ENCODE measurements at places on chromosomes 7 and 10.

DNA sequence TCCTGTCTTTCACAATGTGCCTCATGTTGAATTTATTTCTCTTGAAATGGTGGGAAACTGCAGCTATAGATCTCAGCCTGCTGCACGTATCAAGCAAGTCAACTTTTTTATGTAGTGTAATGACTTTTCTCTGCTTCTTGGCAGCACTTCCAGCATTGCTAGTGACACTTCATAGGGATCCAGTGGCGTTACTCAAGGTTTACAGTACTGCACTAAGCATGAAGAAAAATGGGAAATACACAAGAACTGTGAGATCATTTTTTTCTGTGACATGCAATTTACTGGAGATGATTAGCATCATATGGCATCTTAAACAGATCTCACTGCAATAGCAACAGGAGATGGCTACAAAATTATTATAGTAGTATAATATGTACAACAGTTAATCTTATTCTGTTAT lies 90.9 kb downstream of the POLR1F start:
- DNase-seq = no peak

GRCh38 chr10:93063977-93064660 lies 3.5 kb downstream of the CYP26C1 start:
- no peak for DNase-seq

GRCh38 chr10:77290528-77291155 lies 347.0 kb downstream of the KCNMA1 start:
- peak; percentile 88 for DNase-seq

DNA sequence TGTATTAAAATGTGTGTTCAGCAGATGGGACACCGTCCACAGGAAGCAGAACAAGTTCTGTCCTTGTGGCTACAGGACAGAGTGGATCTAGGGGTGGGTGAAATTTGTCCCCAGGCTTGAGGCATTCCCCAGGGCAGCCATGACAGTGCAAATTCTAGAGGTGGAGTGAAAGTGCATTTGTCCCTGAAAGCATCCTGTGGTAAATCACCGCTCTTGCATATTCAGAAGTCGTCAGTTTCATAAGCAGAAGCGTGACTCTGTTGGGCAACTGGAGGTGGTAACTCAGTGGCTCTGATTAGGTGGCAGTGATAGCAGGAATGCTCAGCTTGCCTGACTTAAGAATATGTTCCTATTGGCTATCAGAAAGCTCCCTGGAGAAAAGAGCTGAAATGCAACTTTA lies 96.6 kb downstream of the SNX10 start:
- no peak for DNase-seq

GRCh38 chr10:19651549-19651948 lies 164.7 kb upstream of the PLXDC2 start:
- peak; percentile 59 for DNase-seq

GRCh38 chr7:146176860-146177259 lies 60.3 kb downstream of the CNTNAP2 start:
- no peak for DNase-seq

DNA sequence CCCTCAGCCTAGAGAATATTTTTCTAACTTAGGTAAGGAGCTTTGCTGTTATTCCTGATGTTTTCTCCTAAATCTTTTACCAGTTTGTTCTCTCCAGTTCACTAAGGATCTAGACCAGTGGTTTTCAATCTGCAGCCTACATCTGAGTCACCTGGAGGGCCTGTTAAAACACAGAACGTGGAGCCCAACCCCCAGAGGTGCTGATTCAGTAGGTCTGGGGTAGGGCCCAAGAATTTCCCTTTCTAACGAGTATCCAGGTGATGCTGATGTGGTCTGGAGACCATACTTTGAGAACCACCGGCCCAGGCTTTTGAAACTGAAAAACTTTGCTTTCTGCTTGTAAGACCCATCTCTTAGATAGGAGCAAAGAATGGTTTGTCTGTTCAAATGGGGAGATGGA lies 51.2 kb upstream of the KMT2E start:
- DNase-seq = no peak

DNA sequence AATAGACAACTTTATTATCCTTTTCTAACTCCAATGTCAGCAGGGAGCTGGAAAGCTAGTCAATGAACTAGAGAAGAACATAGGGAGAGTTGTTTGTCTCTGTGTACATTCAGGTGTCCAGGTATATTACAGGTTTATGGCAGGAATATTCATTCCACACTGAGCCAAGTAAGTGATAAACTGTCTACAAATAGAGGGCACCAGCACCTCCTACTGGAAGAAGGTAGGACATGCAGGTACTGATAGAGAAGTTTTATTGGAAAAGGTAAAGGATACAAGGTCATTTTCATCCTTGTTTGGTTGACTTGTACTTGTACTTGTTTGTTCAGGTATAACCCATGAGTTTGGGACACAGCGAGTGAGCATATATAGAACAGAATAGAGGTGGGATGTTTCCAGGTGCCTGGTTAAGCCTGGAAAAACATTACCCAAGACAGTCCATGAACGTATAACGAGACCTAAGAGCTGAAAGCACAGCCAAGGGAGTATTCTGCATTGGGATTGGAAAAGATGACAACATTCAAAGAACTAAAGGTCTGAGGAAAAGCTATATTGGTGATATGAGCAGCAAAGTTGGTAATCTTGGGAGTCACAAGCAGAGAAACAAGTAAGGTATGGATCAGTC lies 61.4 kb upstream of the PPP1R3C start:
- peak; percentile 54 for DNase-seq

DNA sequence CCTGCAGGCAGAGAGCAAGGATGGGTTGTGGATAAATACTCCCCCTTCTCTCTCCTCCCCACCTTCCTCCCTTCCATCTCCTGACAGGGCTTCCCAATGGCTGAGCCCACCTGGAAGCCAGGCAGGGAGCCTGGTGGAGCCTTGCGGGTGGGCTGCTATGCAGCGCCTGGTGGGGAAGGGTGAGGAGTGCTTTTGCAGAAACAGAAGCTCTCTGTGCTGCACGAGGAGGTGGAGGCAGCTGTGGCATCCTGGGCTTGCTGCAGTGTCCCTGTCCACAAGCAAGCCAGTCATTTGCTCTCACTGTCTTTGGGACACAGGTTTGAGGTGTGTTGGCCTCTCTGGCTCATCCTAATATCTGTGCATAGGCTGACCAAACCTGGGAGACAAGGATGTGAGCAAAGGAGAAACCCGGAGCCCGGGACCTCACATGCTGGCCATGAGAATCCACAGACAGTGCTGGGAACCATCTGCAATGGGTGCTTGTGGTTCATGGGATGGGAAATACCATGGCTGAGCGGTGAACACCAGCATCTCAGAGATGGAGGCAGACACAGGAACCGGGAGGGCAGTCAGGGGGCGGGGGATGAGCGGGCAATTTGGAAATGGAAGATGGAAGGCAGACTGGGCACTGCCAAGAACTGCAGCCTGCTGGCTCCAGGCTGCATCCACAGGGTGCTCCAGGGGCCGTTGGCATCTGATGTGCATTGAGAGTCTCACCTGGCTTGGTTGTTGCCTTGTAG lies 364.2 kb downstream of the GLRX3 start:
- DNase-seq = no peak

GRCh38 chr7:102320181-102320580 lies 33.5 kb downstream of the SH2B2 start:
- peak; percentile 1 for DNase-seq

GRCh38 chr10:37700886-37701780 lies 156.3 kb downstream of the ZNF248 start:
- DNase-seq = no peak

DNA sequence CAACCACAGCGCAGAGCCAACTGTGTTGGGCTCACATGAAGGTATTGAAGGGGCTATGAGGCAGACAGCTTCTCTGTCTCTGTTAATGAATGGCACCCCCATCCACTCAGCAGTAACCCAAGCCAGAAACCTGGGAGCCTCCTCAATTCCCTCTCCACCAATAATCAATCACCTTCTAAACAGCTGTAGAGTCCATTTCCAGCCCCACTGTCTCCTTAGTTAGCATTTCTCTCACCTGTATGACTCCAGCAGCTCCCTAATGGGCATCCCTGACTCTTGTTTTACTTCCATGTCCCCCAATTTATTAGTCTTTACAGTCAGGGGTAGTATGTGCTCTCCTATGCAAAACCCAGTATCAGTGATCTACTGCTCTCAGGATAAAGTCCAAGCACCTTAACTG lies 6.9 kb downstream of the SRI start:
- DNase-seq = no peak

GRCh38 chr7:89002981-89003956 lies 207.7 kb upstream of the TEX47 start:
- no peak for DNase-seq

GRCh38 chr7:96596120-96596826 lies 113.4 kb downstream of the SEM1 start:
- no peak for DNase-seq

- DNase-seq = no peak
Observed at GRCh38 chr7:65409363-65409762, 35.7 kb downstream of the ZNF92 start.

DNA sequence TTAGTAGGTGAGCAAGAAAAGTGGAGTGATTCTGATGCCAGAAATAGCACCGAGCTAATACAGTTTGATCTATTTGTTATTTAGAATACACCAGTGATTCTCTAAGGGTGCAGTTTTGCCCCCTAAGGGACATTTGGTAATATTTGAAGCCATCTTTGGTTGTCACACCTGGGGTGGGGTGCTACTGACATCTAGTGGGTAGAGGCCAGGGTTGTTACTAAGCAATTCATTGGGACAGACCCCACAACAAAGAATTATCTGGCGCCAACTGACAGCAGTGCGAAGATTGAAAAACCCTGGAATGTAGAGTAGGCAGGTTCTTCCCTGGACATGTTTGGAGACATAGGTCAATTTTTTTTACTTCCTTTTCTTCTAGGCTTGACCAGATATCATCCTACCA lies 14.6 kb downstream of the PALS2 start:
- no peak for DNase-seq

GRCh38 chr7:157097056-157097329 lies 41.7 kb upstream of the UBE3C start:
- no peak for DNase-seq

- no peak for DNase-seq
Observed at GRCh38 chr7:74138334-74138867, 35.8 kb upstream of the EIF4H start.

- no peak for DNase-seq
Observed at GRCh38 chr7:92631850-92632487, 41.8 kb upstream of the FAM133B start.

DNA sequence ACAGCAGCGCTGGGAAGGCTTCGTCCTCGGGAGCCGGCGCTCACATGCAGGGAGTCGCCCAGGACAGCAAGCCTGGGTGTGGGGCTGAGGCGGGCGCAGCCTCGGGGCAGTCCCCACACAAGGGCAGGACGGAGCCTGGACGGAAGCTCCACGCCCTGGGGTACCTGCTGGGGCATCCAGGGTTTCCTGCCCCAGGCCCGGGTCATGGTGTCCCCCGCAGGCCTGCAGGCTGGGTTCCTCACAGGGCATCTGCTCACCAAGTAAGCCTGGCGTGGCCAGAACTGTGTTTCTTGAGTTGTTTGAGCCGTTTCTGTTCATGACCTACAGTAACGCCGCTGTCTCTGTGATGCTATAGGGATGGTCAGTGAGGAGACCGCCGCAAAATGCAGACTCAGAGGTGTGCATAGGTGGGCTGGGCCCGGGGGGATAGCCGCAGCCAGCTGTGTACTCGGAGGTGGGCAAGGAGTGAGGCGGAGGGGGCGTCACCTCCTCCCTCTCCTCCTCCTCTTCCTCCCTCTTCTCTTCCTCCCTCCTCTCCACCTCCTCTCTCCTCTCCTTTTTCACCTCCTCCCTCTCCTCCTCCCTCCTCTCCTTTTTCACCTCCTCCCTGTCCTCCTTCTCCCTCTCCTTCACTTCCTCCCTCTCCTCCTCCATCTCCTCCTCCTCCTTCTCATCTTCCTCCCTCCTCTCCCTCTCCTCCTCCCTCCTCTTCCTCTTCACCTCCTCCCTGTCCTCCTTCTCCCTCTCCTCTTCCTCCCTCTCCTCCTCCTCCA lies 438.9 kb downstream of the DNAJB6 start:
- DNase-seq = no peak

- DNase-seq = no peak
Observed at GRCh38 chr7:674454-675410, 51.8 kb upstream of the DNAAF5 start.

DNA sequence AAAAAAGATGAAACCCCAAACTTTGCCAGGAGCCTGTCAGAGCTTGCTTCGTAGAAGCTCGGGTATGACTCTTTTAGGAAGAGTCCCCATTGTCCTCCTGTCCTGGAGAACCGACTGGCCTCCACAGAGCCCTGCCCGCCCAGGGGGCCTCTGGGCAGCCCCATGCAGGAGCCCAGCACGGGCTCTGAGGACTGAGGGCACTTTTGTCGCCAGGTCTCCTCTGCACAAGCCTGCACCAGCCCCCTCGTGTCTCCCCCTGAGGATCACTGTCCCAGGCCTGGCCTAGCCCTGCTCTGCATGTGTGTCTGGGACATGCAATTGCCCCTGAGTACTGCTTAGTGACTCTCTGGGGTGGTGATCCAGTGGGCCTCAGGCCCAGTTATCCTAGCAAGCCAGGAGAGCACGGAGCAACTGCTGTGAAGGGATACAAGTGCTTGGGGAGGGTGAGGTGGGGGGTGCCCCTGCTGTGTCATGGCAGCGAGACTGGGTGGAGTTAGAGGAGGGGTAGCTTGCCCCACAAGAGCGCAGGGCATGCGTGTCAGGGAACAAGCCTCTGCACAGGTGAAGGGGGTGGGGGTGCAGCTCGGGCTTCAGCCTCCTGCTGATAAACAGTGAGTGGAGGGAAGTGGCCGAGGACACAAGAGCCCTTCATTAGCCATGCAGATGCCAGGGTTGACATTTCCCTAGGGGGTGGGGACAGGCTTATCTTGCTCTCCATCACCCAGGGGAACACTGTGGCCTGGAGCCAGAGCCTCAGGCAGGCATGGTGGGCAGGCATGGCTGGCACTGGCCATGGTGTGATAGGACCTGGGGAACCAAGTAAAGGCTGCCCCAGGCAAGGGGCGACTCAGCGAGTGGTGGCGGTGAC lies 143.4 kb downstream of the C10orf105 start:
- DNase-seq = no peak

- no peak for DNase-seq
Observed at GRCh38 chr10:72109636-72110157, 21.3 kb upstream of the SPOCK2 start.

DNA sequence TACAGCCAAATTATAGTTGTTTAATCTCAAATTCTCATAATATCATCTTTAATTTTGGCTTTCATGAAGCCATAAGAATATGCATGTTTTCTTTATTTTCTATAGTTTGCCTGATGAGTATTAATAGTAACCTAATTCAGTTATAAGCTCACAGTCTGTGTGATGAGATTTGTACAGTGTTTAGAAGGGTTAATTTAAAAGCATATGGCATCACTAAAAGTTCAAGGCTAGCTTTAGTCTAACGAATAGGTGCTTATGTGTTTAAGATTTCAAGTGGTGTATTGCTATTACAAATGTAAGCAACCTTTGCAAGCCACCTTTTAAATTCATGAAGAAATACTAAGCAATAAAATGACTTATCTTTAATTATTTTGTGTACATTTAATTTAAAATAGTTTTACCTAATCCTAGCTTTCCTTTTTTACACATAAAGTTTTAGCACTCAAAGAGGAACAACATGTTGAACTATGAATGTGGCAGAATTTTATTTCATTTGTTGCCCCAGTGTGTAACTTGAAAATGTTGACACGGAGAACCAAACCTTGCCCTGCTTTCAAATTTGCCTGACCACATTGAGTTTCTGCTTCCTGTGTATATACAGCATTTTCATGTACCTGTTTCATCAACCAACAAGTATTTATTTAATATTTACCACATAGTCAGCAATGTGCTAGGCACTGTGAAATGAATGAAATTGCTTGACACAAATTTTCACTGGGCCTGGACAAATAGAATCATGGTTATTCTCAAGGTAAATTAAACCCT lies 41.5 kb downstream of the TET1 start:
- DNase-seq = no peak
